Non-pigmented ciliary epithelial cell (primary cell): ENCODE measurements at places on chromosomes 2 and 18.
A peak's percentile ranks its signal among the peaks of the same experiment; 100 is the strongest.

GRCh38 chr2:23418461-23418911 lies 33.5 kb downstream of the KLHL29 start:
- DNase-seq = no peak

DNA sequence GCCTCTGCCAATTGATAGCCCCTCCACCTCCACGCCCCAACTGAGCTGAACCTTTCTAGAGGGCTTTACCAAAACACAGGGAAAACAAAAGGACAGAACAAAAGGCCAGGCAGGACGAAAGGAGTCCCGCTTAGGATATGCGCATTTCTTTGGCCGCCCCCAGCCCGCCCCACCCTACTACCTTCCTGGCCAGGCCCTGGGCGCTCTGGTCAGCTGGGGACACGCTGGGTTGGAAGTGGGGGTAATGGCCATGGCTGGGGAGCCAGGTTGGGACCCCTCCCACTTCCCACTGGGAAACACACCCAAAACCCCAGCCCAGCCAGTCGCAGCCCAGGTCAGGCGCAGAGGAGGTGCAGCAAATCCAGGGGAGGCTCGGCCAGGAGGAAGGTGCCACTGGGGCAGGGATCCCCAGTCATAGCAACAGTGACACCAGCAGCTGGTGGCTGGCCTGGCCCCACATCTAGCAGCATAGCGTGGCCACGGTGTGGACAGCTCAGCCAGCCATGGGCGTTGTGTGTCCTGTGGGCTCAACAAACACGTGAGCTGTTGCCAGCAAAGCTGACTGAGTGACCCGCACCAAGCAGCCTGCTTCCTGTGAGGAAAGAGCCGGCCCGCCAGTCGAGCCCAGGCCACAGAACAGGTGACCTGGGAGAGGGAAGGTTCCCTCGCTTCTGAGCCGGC lies 24.6 kb upstream of the B3GNT7 start:
- no peak for DNase-seq

DNA sequence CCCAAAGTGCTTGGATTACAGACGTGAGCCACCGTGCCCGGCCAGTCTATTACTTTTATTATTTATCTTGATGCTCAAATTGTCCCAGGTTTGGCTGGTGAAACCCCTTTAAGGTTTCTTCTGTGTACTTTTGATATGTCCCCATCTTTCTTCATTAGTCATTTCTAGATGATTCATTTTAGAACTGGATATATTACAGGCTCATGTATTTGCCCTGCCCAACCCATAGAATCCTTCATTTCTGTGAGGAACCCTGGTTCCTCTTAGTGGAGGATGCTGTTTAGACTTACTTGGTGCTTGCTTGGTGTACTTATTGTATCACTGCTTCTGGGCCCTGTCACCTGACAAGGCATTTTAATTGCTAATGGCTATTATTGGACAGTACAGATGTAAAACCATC lies 40.1 kb downstream of the KCMF1 start:
- DNase-seq = no peak

- DNase-seq = no peak
These were observed 2.1 kb upstream of the MEMO1 start for GRCh38 chr2:32012872-32013271.

GRCh38 chr2:154142480-154142879 lies 270.8 kb downstream of the GALNT13 start:
- no peak for DNase-seq

DNA sequence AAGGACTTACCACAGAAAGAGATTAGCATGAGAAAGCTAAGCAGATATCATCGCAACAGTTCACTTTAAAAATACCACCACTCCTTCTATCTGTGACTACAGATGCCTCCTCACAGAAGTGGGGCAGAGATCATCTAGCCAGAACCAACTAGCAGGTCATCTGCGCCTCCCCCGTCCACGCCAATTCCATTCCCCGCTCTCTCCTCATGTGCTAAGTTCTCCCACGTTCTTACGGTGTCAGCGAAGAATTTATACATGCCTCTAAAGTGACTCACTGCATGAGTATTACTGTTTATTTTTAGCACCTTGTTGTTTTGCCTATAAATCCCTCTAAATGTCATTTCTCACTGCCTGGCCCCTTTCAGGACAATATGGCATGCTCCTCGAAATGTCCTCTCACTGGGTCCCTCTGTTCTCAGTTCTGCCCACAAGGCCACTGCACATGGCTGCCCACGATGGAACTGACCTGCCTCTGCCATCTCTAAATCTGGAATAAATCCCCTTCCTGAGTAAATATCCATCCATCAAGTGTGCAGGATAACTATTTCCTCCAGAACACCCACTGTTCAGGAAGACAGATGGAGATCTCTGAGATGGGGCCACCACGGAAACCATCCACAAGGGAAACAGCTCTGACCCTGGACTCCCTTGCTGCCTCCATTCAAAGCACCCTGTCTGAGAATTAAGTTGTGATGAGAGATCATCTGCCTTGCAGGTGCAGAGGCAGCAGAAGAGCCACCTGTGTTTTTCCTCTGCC lies 137.7 kb downstream of the IRS1 start:
- peak; percentile 96 for DNase-seq

DNA sequence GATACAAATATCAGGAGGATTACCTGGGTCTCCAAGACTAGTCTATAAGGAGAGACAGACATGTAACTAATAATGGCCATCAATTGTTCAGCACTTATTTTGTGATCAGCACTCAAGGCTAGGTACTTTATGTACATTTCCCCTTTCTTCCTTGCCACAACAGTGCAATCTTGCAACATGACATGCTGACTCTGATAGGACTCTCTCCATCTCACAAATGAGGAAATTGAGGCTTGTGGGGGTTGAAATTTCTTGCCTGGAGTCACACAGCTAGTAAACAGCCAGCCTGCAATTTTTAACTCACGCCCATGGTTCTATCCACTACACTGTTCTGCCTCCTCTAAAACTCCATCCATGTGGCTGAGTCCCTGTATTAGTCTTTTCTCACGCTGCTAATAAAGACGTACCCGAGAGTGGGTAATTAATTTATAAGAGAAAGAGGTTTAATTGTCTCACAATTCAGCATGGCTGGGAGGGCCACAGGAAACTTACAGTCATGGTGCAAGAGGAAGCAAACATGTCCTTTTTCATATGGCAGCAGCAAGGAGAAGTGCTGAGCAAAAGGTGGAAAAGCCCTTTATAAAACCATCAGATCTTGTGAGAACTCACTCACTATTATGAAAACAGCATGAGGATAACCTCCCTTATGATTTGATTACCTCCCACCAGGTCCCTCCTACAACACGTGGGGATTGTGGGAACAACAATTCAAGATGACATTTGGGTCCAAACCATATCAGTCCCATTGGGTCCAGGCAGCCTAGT lies 302.4 kb downstream of the PLCL1 start:
- no peak for DNase-seq

DNA sequence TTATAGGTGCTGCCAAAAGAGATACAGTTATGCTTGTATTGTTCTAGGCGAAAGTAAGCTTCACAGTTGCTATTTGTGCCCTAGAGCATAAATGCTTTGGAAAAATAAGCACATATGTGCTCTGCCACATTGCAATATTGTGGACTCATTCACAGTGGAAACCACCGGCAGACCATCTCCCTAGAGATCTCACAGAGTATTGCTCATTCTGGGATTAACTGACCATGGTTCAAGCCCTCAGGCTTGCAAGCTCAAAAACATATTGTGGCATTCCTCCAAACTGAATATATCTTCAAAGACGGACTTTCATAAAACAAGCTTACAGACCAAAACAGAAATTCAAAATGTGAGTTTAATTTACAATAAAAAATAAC lies 158.2 kb upstream of the CCDC150 start:
- peak; percentile 81 for DNase-seq

DNA sequence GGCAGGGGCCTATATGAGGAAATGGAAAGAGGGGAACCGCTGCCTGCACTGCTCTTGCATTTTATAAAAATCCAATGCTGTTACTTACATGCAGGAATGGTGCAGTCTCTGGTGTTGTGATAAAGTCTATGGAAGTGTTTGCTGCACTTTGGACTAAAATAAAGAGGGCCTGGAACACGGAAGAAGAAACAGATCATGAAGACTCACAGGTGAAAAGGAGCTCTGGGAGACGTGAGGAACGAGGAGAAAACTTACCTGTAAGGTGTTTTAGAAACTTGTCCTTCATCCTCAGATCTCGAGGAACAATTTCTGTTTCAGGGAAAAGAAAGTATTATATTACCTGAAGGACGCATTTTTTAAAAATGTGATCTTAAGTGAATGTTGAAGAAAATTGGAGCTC lies 1.9 kb downstream of the ALKAL2 start:
- DNase-seq = no peak

- DNase-seq = no peak
These were observed 792.7 kb downstream of the RNF144A start for GRCh38 chr2:7709907-7710306.

DNA sequence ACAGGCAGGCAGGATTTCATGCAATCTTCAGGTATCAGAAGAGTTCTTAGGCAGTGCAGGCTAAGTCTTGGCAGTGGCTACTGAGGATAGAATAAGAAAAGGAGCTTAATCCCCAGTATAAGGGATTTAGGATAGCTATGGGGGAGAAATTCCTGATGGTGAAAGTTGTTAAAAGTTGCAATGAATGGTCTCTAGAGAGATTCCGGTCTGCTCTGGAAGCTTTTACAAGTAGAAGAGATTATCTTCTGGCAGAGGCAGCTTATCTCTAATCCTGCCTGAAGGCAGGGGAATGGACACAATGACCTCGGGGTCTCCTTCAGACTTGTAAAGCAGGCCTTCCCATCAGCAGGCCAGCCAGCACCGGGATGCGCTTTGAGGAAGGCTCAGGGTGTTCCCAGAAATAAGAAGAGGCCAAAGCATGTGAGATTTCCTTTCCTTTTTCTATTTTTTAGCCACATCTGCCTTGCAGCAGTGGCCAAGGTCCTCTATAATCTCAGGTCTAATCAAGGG lies 253.9 kb upstream of the KLHL29 start:
- no peak for DNase-seq

DNA sequence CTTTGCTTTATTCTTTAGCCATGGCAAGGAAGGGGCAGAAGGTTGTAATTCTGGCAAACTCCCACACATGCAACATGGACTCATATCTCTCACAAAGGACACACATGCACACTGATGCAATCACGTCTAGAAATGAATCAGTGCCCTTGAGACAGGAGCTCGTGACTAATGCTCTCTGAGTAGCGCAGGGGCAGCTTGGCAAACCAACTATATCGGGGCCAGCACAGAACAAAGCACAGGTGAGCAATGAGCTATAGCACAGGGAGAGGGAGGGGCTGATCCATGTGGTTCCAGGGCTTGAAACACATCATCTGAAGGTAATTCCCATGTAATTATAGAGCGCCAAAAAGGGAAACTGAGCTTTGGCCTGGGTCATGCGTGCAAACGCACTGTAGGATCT lies 165.2 kb upstream of the KLF7 start:
- peak; percentile 86 for DNase-seq

GRCh38 chr2:109376796-109377495 lies 236.8 kb downstream of the SEPTIN10 start:
- no peak for DNase-seq

- DNase-seq = no peak
These were observed 758.9 kb downstream of the LRRTM4 start for GRCh38 chr2:76763276-76763675.

GRCh38 chr2:628651-629050 lies 48.6 kb downstream of the TMEM18 start:
- DNase-seq = no peak
